ENCODE measurements at places on chromosomes 4 and X.
A peak's percentile ranks its signal among the peaks of the same experiment; 100 is the strongest.

DNA sequence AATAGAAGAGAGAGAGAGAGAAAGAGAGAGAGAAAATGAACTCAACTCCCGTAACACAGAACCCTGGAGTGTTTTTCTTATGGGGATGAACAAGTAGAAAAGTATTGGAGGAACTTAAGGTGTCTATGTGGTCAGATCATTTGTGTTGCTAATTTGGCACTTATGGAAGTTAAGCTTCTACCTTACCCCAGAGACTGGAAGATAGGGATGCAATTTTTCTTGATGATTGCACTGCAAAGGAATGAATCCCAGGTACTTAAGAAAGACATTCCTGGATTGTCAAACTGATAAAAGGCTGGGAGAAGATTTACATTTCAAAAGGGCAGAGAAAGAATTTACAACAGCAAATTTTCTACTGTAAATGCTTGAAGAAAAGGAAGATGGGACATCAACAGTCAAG lies 57.2 kb downstream of the MAP9 start:
- DNase-seq = no peak

DNA sequence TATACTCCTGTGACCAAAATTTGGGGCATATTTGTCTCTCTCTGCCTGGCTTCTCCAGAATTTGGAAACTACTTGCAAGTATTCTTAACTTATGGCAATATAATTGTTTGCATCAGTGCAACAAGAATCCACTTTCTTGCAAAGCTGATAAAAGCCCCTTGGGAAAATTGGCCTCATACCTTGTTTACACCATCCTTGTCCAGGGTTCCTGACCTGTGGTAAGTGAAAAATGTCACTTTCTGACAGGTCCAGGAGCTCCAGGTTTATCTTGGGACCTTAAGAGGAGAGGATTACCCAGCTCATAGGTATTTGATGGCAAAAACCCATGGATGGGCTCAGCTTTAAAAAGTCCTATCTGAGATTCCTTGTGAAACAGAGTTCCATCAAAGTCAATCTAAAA lies 29.3 kb upstream of the CXCL13 start:
- no peak for DNase-seq

- no peak for DNase-seq
Observed at GRCh38 chrX:29468911-29469494, 746.4 kb upstream of the MAGEB2 start.

GRCh38 chr4:184419976-184420375 lies 54.4 kb downstream of the IRF2 start:
- DNase-seq = no peak

DNA sequence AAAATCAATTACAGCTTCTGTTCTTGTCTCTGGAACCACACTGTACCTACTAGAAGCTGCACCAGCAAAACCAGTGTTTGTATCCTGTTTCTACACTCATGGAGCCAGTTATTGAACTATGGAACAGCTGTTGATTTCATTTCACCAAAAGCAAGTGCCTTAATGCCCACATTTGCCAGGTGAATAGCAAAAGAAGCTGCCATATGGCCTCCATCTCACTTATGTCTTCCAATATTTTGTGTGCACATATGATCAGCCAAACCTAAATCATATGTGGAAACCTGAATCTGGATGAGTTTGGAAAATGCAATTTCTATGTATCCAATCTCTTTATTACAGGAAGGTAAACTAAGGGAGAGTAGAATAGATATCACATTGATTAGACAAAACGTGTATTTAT lies 415.8 kb upstream of the GRID2 start:
- no peak for DNase-seq

GRCh38 chrX:66035667-66036066 lies 4.2 kb downstream of the VSIG4 start:
- DNase-seq = no peak

DNA sequence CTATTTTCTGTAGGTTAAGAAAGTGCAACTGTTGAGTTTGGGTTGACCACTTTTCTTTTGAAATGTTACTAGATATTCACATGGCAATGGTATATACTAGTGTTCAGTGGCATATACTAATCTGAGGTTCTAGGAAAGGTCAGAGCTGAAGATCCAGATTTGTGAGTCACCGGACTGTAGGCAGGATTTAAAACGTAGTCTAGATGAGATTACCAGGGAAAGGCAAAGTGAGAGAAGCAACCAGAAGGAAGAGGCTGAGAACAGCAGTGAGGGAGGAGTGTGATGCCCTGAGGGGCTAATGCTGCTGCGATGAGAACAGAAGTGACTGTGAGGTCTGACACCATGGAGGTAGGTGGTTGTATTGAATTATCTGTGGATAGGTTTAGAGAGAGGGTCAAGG lies 9.7 kb upstream of the PLA2G12A start:
- DNase-seq = no peak

DNA sequence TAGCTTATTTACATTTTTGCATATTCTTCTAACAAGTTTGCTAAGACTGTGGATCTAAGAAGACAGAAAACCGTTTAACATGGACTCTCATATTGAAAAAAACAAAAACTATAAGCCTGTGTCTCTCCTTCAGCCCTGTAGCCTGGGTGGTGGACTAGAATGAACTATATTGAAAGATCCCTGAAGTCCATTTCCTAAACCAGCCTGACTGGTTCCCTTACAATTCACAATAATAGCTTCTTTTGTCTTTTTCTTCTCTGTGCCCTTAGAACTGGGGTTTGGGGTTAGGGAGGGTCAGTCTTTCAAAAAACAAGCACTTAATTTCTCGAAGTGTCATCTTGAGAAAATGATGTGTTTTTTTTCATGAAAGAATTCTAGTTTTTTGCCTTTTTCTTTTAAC lies 59.0 kb downstream of the GSTCD start:
- DNase-seq = no peak

GRCh38 chrX:9542761-9543111 lies 77.9 kb downstream of the TBL1X start:
- no peak for DNase-seq

GRCh38 chrX:16852617-16853179 lies 17.5 kb downstream of the RBBP7 start:
- DNase-seq = no peak

- DNase-seq = no peak
Observed at GRCh38 chr4:27407616-27408015, 547.0 kb downstream of the STIM2 start.

DNA sequence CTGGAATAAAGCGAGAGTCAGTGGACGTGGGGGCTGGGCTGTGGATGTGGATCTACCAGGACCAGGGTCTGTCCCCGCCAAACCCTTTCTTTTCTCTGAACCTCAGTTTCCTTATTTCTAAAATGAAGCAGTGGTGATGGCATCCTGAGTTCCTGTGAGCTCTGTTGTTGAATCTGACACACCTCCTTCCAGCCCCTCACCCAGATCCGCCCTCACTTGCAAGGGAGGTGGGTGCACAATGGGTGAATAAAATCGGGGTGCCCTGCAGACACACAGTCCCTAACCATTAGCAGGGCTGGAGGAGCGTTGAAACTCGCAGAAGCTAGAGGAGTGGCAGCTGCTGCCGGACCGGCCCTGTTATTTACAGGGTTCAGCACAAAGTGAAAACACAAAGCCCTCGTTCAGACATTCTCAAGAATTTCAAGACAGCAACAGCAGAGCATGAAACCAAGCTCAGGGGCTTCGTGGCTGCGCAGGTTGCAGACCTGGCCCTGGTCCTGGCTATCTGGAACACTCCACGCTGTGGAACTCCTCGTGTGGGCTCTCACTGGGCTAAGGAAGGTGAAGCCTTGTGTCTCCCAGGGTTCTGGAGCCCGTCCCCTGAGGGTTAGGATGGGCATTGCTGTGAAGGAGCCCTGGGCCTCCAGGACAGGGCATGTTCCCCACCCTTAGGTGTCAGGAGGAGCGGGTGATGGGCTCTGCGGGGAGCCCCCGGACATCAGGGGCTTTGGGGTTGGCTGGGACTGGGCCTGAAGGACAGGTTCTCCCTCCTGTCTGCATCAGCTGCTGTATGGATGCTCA lies 42.9 kb downstream of the PSAPL1 start:
- DNase-seq = no peak

DNA sequence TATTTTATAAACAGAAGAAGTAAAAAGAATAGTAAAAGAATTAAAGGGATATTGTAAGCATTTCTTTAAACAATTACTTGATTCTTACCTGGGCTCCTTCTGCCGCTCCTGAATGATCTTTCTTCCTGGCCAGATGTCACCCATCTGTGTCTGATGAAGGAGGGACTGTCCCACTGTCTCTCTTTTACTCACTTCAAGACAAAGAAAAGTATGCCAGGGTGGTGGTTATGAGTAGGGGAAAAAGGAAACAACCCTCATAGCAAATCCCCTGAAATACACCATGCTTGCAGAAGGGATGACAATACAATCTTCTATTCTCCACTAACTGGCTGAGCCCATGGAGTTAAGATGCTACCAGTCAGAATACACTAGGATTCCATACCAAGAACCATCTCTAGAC lies 31.1 kb downstream of the SYTL4 start:
- DNase-seq = no peak

DNA sequence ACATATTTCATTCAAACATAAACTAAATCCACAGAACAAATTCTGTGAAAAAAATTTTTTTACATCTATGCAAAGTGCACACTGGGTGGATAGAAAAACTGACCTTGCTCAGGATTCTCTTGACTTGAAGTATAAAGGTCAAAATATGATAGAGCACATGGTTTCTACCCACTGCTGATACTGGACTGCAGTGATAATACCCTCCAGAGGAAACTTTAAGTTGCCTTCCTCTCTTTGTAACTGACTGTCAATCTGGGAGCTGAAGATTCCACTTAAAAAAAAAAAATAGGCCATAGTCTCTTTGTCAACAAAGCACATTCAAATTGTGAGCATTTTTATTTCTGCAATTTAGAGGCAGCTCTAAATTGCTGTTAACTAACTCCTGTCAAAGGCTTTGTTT lies 3.2 kb upstream of the AMMECR1 start:
- DNase-seq = no peak

DNA sequence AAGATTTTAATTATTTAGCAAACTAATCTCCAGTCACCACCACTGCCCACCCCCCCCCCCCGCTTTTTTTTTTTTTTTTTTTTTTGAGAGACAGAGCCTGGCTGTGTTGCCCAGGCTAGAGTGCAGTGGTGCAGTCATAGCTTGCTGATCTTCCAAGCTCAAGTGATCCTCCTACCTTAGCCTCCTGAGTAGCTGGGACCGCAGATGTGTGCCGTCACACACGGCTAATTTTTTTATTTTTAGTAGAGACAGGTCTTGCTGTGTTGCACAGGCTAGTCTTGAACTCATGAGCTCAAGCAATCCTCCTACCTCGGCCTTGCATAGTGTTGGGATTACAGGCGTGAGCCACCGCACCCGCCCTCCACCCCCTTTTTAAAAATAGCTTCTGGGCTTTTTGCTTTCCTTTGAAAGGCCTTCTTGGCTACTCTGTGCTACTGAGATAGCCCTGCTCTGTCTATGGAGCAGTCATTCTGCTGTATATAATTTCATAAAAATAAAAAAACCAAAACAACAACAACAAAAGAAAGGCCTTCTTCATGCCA lies 18.7 kb downstream of the TXLNG start:
- DNase-seq = no peak

GRCh38 chr4:2662598-2662997 lies 93.5 kb downstream of the TNIP2 start:
- peak; percentile 36 for DNase-seq

DNA sequence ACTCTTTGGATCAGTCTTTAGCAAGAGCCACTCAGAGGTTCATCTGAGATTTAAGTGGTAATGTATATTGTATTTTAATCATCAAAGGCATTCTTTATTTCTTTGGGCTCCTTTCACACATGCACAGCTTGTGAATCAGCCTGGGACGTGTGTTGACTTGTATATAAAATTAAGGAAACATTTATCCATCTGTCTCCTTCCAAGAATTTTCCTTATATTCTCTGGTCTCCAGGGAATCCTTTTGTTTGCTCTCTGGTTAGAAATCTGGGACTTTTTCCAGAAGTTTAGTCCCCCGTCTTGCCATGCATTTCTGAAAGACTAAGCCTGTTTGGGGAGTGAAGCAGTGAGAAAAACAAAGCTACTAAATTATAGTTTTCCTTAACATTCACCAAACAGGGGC lies 212.3 kb downstream of the DCAF12L2 start:
- no peak for DNase-seq

- DNase-seq = no peak
Observed at GRCh38 chr4:64195582-64195981, 213.7 kb downstream of the TECRL start.

- DNase-seq = no peak
Observed at GRCh38 chr4:168694667-168695066, 197.8 kb downstream of the PALLD start.
